ENCODE measurements at places on chromosomes 6 and 20.

DNA sequence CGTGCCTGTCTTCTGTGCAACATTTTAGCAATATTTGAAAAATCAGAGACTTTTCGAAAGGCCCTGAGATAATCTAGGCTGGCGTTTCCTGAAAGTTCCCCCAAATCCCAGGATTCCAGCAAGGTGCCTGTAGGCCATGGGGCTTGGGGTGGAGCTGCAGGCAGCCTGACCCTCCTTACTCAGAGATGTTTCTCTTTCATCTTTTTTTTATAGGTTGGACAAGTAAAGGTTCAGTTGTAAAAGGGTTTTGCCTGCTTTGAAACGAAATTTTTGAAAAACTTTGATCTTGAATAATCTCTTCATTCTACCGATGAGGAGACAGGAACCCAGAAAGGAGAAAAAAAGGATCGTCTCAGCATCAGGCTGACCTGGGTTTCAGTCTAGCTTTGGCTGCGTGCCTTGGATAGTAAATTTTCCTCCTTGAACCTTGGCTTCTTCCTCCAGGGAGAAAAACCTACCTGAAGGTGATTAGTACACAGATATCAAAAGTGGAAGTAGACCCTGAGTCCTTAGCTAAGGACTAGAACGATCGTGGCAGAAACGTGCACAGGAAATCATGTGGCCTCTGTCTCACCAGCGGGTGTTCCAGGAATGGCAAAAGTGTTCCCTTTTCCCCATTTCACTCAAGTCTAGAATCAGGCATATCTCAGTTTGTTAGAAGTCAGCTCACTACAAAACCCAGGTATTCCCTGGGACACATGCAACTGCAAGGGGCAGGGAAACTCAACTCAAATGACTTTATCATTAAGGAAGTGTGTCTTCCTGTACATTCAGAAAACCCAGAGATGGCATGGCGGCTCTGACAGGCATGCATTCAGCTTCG, 128.2 kb upstream of the PTPN1 start:
- DNase-seq, result peak; percentile 1

DNA sequence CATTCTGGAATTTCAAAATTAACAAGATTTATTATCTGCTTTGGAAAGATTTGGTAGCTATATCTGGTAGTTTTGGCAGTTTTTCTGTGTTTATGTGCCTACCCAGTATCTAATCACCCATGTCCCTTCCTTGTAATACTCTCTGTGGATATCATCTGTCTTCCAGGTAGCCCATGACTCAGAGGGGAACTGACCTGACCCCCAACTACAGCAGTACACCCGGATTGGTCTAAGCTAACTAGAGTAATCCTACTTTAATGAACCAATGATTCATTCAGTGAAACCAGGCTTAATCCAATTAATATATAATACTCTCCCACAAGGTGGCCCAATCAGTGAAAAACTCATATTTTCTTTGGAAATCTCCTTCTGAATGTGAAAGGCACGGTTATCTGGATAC, 295.3 kb upstream of the SULF2 start:
- DNase-seq, result no peak

DNA sequence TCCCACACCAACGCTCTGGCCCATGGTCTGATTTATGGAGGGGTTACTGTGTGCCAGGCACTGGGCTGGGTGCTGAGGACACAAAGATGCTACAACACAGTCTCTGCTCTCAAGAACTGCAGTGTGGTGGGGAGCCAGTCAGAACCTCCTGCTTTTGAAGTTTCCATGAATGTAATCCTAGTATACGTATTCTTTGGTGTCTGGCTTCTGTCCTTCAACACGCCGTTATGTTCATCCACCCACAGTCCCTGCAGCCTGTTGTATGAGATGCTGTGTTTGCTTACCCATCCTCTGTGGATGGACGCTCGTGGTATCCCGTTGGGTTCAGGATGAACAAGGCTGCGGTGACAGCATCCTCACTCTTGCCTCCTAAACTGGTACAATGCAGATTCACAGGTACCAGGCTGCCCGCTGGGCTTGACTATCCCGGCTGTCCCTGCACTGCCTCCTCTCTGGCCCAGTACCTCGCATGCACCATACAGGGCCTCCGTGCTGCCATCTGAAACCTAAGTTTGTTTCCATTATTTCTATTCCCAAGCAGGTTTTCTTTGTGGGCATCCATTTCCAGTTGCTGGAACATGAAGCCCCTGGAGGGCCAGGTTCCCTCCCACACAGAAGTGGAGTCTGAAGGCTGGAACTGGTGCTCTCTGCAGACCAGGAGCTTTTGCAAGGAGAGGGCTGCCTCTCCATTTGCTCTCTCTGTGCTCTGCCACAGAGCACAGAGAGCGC, 364.5 kb downstream of the ZFAND3 start:
- no peak for DNase-seq

GRCh38 chr6:168038576-168039140, 40.4 kb downstream of the FRMD1 start:
- DNase-seq, result no peak

Measured in activated naive CD4-positive, alpha-beta T cell (primary cell).